ENCODE measurements at places on chromosomes 5 and 9.
A peak's percentile ranks its signal among the peaks of the same experiment; 100 is the strongest.

- no peak for DNase-seq
Observed at GRCh38 chr5:131363811-131364506, 100.1 kb downstream of the CDC42SE2 start.

GRCh38 chr9:79912318-79913070, 340.7 kb downstream of the TLE4 start:
- no peak for DNase-seq

DNA sequence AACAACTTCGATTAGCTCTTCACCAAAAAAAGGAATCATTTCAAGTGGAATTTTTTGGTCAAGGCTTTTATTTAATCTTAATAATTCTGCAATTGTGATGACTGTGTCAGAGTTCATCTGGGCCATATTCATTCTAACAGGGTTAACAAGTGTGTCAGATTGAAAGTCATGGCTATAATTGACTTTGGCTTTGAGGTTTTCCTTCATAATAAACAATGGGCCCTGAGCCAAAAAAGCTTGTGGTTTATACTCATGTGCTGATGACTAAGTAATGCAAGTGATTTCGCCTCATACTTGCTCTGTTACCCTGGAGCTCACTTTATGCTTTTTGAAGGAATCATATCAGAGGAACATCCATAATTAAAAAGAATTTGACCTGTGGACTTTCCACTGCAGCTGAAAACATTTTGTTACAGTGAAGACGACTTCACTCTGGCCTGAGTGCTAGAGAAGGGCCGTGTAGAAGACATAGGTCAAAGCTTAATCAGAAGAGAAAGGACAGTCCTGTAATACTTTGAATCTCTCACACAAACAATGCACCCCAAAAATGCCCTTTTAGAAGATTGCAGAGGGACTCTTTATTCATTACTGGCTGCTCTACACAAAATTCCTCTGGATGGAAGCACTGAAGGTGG, 101.7 kb downstream of the GDNF start:
- no peak for DNase-seq

GRCh38 chr5:54656261-54656728, 138.7 kb downstream of the SNX18 start:
- DNase-seq: no peak

DNA sequence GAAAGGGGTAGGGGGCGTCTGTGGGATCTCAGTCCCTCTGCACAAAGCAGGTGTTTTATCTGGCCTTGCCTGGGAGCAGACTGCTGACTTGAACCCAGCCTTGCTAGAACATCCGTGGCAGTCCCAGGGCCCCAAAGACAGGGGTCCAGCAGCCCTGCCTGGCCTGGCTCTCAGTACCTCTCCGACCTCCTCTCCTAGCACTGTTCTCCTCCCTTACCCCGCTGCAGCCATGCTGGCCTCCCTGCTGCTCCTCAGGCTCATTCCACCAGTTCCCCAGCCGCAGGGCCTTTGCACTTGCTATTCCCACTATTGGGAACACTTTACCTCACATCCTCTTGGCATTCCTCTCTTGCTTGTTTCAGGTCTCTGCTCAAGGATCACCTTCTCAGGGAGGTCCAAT, 45.2 kb downstream of the DUSP1 start:
- no peak for DNase-seq

- no peak for DNase-seq
Observed at GRCh38 chr5:105812304-105812703, 1858.4 kb downstream of the EFNA5 start.

DNA sequence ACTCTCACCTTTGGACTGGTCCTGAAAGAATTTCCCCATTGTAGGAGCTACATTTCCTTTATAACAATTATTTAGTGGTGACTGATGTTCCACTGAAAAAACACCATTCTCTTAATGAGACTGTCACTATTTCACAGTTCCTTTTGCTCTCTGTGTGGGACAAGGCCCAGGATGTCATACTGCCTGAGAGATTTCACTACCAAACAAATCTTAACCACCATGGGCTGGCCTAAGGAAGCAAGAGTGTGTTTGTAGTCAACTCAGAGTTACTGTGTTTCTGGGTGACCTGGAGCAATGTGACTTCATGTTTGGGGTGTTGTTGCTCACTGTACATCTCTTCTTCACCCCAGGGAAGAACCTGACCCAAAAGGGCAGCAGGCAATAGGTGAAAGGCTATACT, 50.1 kb upstream of the ZNF608 start:
- no peak for DNase-seq

GRCh38 chr9:78812665-78813064, 515.7 kb downstream of the PSAT1 start:
- no peak for DNase-seq

DNA sequence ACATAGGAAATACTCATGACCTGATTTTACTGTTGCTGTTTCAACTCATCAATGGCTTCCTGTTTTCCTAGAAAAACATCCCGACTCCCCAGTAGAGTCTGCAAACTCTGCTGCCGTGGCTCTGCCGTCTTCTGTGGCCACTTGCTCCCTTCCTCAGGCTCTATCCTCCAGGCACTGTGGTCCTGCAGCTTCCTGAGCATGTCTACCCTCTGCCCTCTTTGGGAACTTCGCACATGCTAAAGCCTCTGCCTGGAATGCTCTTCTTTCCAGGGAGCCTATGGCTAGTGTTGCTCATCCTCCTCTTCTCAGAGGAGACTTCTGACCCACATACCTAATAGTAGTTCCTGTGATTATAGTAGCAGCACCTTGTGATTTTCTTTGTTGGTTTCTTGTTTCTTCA, 256.9 kb downstream of the MAN2A1 start:
- DNase-seq: no peak

- DNase-seq: no peak
Observed at GRCh38 chr5:109532773-109533364, 123.1 kb upstream of the PJA2 start.

DNA sequence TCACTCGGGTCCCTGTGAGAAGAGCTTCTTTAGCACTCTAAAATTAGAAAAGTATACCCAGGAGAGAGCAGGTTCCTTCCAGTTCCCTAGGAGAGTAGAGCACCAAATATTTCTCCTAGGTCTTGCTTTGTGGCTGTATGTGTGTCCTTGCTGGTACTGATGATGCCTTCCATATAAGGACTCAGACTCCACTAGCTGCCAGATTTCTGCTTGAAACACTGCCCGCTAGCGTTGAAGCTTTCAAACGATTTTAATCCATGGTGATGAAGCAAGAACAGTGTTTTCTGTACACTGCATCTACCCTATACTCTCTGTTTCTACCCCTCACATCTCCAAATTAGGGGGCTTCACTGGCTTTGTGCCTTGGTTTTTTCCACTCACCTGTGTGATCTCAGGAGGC, 2.4 kb upstream of the SMC2 start:
- DNase-seq: no peak

DNA sequence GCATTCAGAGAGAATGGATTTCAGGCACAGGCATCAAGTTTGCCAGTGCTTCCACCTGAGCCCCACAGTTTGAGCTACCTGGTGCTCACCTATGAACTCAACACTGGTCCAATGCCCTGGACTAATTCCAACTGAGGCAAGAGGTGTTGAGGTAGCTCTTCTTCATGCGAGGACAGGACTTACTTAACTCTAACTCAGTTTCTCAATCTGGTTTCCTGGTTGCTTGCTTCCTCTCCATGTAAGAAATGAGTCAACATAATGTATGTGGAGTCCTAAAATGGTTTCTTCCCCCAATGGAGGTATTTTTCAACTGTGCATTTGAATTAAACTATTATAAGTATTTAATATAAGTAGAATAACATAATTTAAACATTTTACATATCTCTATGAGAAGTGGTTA, 523.6 kb upstream of the DAB2 start:
- DNase-seq: no peak

- DNase-seq: no peak
Observed at GRCh38 chr5:60649288-60649917, 50.6 kb downstream of the DEPDC1B start.

DNA sequence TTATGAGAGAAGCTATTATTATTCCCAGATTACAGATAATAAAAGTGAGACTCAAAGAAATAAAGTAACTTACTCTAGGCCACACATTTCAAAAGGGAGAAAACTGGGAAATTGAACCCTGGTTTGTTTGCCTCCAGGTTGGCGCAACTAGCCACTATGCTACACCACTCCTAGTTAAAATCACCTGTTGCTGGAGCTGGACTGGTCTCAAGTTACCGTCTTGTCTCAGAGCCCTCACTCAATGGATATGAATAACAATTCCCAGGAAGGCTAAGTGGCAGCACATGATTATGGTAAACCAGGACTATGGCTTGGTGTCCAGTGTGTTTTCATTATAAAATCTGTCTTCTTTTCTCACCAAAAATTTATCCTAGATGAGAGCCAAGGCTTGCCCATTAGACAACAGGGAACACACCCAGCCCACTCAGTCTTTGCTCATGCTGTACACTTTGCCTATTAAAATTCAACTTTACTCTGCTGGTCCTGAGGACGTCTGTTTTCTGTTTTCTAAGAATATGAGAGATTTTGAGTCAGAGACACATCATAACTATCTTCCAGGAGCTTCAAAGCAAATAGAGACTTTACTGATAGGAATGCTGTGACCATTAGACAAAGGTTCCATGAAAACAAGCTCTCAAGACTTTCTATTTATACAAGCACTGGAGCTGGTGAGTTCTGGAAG, 58.1 kb downstream of the ADRB2 start:
- no peak for DNase-seq

DNA sequence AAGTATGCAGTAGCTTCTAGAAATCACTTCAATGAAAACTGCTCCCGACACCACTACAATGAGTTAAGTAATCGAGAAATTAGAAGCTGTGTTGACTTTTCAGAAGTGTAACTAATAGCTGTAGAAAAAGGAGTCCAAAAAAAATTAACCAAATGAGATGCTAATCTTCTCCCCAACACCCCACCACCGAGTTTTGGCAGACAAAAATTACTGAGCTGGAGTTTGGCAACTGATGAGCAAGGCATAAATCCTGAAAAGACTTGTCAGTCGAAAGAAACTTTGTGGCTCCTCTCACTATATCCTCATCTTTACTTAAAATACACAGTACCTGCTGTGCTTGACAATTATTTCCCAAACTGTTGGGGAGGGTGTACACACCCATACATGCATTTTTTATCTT, 191.9 kb downstream of the EBF1 start:
- no peak for DNase-seq

GRCh38 chr5:88322785-88323184, 54.1 kb upstream of the TMEM161B start:
- DNase-seq: no peak

- peak; percentile 58 for DNase-seq
Observed at GRCh38 chr9:132877824-132878694, at the start of gene AK8. Gene AK8 (minus strand): TSS chr9:132878284. CDS start chr9:132878255, 29 bp downstream.

- no peak for DNase-seq
Observed at GRCh38 chr5:14168144-14168792, 25.1 kb downstream of the TRIO start.

- DNase-seq: no peak
Observed at GRCh38 chr9:108830272-108830671, 25.5 kb downstream of the ACTL7B start.

DNA sequence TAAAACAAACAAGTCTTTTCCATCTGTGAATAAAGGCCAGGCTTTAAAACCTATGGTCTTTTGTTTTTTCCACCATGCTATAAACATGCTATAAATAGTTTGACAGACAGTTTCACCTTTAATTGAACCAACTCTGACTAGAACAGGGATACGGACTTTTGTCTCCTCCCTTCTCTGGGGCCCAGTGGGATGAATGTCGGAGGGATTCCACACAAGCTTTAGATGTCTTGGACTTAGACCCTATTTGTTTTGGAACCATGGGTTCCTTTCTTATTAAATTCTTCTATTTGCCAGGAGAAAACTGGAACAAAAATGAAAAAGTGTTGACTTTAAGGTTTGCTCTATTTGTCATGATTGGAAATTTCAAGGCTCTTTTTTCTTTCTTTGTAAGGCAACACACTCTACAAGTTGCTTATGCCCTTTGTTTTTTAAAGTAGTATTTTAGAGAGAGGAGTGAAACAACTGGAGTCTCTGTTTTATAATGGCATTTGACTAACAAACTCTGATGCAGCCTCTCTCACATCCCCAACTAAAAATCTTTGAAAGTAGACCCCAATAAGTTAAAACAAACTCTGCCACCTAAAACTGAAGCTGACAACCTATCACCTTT, 145.3 kb downstream of the MLLT3 start:
- no peak for DNase-seq

- no peak for DNase-seq
Observed at GRCh38 chr9:123354806-123355508, 1.0 kb upstream of the CRB2 start.

DNA sequence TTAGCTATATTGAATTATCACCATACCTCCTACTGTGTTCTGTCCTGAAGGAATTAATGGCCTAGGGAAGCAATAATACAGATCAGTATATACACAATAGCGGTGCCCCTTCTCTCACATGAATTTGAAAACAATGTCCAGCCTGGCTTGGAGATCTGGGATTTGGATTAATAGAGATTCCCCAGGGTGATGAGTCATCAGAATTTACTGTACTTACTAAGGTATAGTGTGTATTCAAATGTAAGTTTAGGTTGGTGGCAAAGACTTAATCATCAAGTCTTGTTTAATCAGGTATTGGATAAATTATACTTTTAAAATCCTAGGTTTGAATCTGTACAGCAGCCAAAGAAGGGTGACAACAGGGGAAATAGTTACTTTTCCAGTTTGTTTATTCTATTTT, 121.5 kb downstream of the FEM1C start:
- no peak for DNase-seq

- peak; percentile 48 for DNase-seq
Observed at GRCh38 chr5:75049456-75050351, 2.7 kb downstream of the GCNT4 start.

DNA sequence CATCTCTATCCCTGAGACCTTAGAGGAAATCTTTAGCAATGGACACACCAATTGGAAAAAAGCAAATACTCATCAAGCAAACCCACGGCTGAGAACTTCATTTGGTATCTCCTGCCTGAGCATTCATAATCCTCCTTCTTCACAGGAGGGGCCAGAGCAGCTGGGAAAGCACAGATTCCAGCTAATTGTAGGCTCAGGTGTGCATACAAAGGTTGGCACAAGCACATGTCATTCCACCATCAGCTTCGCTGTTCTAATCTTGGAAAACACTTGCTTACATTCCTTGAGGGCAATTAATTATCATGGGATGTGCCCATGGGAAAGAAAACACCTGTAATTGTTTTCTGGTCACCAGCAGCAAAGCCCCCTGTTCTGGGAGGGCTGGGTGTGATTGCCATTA, 376.6 kb downstream of the SPOCK1 start:
- no peak for DNase-seq

DNA sequence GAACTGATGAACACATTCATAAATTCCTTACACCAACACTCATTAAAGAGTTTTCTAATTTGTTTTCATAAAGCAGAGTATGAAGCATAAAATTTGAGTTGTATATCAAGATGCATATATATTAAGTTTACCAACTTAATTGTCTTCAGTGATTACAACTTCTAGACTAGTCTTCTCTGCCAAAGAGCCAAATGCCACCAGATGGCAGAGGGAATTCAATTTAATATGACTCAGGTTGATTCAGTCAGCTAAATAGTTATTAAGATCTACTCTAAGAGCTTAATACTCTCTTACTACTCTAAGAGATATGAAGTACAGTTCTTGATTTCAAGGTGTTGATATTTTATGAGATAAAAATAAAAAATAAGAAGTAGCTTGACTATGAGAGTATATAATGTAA, 53.4 kb downstream of the CDH10 start:
- DNase-seq: no peak

Measured in stimulated activated CD4-positive, alpha-beta T cell treated with anti-CD3 and anti-CD28 coated beads, TNF-alpha, amount 100 ng/mL, for 4 hours (primary cell).